ENCODE measurements at places on chromosomes 1 and 21.

GRCh38 chr21:29786496-29787360 is 153.1 kb downstream of the GRIK1 start:
- DNase-seq = no peak

- DNase-seq = no peak
These were observed 9.3 kb downstream of the SLAMF8 start for GRCh38 chr1:159835862-159836525.

- DNase-seq = no peak
These were observed 137.5 kb upstream of the TMEM51 start for GRCh38 chr1:15016001-15016400.

- no peak for DNase-seq
These were observed 24.5 kb upstream of the SHCBP1L start for GRCh38 chr1:182977480-182977879.

DNA sequence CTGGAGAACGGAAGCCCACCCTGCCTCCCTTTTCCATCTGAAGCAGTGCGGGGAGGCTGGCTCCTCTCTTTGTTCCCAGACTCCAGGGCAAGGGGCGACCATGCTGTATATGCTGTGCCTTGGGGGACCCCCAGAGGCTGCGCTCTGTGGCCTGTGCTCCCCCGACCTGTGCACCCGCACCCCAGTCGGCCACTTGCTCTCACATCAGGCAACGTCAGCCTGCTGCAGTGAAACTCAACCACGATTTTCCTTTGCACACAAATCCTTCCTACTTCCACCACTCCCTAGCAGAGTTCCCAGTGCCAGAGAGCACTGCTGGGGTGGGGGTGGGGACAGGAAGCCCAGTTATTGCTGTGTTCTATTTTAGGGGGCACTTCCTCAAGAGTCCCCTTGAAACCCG is 52.5 kb downstream of the SIM2 start:
- DNase-seq = no peak

- no peak for DNase-seq
These were observed 544.4 kb downstream of the PLPP3 start for GRCh38 chr1:56034847-56035481.

GRCh38 chr1:17188217-17188616 is 16.7 kb upstream of the PADI1 start:
- no peak for DNase-seq

DNA sequence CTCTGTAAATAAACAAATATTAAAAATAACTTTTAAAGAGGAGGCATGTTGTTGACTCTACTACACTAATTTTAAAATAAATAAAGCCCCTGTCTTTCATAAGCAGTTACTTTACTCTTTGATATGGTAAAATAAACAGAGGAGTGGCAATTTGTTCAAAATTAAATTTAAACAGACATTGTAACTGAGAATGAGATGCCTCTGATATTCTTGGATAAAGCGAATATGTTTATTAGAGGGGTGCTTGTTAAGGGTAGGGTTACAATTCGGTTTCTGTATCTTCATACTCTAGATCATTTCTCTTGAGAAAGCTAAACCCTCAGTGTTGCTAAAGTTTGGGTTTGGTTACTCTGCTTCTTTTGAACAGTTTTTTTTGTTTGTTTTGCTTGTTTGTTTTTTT is 19.6 kb downstream of the LPAR3 start:
- no peak for DNase-seq

GRCh38 chr1:53319296-53320101 is 8.4 kb downstream of the LRP8 start:
- no peak for DNase-seq

DNA sequence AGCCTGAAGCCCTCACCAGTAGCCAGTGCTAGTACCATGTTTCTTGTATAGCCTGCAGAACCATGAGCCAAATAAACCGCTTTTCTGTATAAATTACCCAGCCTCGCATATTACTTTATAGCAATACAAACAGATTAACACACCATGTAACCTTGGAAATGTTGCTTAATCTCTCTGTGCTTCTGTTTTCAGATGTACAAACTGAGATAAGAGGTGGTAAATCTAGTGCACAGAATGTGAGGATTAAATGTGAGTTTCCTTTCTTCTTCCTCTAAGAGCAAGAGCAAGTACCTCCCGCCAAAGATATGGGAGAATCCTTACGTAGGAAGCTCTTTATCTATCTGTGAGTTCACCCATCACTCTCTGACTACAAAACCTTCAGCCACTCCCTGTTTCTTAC is 128.4 kb downstream of the HIVEP3 start:
- no peak for DNase-seq

DNA sequence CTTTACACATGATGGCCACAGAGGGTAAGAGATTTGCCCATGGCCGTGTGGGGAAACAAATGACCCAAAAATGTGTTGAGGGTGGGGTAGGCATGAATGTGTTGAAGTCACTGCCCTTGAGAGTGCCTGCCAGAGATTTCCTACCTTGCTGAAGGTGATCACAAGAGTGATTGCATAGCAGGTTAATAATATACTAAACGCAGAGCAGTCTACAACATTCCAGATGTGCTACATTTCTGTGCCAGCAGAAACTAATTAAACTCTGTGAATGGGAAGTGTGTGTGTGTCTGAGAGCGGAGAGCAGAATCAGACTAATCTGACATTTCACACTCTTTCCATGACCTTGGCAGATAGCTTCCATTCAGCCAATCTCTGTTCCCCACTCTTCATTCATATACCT is 93.3 kb upstream of the CD53 start:
- DNase-seq = no peak

DNA sequence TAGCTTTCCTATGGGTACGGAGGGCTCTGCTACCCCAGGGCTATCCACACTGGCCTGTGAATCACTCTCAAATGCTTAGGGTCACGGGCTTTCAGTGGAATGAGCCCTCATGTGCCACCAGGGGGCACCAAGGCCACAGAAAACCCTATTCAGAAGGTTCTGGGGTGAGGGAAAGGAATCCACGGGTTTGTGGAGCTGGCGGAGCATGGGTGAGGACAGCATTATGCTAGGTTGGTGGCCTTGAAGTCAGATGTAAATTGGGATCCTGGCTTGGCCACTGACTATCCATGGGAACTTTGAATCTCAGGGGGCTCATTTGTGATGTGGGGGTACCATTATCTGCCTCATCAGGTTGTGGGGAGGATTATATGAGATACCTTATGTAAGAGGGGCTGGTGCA is 5.1 kb upstream of the LAMTOR5 start:
- no peak for DNase-seq

- DNase-seq = no peak
These were observed 719.8 kb upstream of the ADGRL4 start for GRCh38 chr1:79726321-79726720.

DNA sequence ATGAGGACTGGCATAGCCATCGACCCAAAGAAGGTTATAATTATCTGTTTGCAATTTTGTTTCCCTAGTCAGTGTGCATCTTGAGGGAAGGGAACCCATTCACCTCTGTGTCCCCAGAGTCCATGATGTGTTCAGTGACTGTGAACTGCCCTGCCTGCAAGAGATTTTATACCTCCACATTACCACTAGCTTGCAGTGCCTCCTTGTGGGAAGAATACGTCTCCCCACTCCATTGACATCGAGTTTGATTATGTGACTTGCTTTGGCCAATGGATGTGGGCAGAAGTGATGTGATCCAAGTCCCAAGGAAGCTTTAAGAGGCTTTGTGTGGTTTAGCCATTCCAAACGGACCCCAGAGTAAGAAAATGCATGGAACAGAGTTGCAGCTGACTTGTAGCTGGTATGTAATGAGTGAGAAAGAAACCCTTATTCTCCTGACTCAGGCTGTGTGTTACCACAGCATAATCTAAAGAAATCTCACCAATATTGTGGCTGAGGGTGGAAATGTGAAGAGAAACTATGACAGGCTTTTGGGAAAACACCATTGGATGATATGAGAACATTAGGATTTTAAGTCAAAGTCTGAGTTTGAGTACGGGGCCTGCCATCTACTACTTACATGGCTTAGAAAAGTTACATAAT is 47.8 kb upstream of the NRDC start:
- DNase-seq = no peak

- DNase-seq = no peak
These were observed 26.7 kb downstream of the TSPAN2 start for GRCh38 chr1:115062542-115063004.

GRCh38 chr1:234675572-234675971 is 65.6 kb upstream of the IRF2BP2 start:
- DNase-seq = no peak

- no peak for DNase-seq
These were observed 129.8 kb upstream of the CACNA1E start for GRCh38 chr1:181353526-181353925.

- no peak for DNase-seq
These were observed 10.6 kb upstream of the RGS18 start for GRCh38 chr1:192147696-192148095.

DNA sequence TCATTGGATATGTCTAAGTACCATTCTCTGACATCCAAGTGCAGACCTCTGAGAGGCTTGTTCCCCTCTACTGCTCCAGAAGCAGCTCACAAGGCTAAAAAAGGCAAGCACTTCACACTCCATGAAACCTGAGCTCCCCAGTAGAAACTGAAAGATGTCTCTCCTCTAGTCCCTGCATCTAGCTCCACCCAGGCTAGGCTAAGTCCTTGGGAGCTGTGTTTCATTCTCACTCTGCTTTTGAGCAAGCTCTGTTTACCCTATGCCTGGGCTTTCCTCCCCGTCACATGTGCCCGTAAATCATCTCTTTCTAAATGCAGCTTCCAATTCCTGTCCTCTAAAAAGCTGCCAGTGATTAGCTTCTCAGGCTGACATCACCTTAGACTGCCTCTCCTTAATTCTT is 39.0 kb downstream of the LRRC71 start:
- peak; percentile 5 for DNase-seq

DNA sequence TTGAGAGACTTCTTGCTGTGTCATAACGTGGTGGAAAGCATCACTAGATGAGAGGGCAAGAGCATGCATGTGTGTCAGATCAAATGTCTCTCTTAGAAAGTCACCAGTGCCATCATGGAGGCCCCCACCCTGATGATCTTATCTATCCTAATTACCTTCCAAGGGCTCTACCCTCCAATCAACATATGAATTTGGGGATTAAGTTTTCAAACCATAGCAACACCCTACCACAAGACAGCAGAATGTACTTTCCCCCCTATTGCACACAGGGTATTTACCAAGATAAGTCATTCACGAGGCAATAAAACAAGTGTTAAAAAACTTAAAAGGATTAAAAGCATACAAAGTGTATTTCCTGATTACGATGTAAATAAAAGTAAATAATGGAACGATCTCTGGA is 515.6 kb downstream of the LMO4 start:
- DNase-seq = no peak

- DNase-seq = peak; percentile 29
These were observed 9.0 kb downstream of the PRDX1 start for GRCh38 chr1:45512641-45513054.

DNA sequence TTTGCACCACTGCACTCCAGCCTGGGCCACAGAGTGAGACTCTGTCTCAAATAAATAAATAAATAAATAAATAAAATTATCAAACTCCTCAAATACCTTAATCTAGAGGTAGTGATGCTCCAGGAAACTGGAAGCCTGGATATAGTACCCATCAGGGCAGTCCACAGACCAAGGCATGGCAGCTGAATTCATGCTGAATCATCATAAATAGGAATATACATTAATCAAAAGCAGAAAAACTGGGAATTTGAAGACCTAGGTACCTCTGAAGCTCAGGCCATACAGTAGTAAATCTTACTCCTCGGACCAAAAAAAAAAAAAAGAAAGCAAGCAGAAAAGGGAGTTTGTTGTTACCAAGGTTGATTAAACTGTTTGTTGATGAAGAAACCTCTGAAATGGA is 184.2 kb upstream of the CHODL start:
- DNase-seq = no peak

- DNase-seq = no peak
These were observed 38.3 kb upstream of the PRSS38 start for GRCh38 chr1:227777156-227777555.

GRCh38 chr1:203038891-203039608 is 12.8 kb downstream of the PPFIA4 start:
- DNase-seq = no peak

GRCh38 chr1:17013491-17014320 is 2.0 kb upstream of the ATP13A2 start:
- no peak for DNase-seq
